ENCODE measurements at places on chromosomes 11 and 22.

DNA sequence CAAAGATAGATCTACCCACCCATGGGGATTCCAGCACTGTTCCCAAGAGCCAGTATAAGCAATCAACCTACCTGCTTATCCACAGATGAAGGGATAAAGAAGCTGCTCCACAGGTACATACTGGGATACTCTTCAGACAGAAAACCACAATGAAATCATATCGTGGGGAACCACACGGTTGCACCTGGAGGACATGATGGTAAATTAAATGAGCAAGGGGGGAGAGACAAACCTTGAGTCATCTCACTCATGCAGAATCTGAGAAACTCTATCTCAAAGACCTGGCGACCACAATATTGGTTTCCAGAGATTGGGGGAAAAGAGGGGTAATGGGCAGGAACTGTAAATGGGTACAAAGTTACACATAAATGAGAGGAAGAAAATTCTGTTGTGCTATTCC is 14.5 kb downstream of the RGL4 start:
- DNase-seq, result no peak

- no peak for DNase-seq
Observed at GRCh38 chr11:47914743-47915142, 65.6 kb upstream of the PTPRJ start.

- no peak for DNase-seq
Observed at GRCh38 chr11:122717264-122717867, 61.8 kb downstream of the UBASH3B start.

DNA sequence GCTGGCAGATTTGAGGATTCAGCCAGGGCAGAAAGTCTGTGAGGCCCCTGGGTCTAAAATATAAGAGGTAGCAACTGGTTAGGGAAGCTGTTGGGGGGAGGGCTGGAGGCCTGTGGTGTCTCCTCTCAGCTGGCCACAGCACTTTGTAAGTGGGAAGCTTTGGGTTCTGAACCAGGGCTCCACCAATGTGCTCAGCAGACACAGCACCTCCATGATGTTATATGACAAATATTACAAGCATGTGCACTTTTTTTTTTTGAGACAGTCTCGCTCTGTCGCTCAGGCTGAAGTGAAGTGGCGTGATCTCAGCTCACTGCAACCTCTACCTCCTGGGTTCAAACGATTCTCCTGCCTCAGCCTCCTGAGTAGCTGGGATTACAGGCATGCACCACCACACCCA is 8.0 kb downstream of the ARHGAP1 start:
- no peak for DNase-seq
